ENCODE measurements at places on chromosomes 13 and 19. TPM values are rescaled to one million over a fixed set of nuclear protein-coding genes. Genes with fewer than 3 reads are reported as not detected.

Gene NLRP7
- not detected for total RNA-seq

Gene FREM2
- total RNA-seq, result 0.02 TPM

Gene SH2D3A
- 20.8 TPM for total RNA-seq

Gene HIPK4
- total RNA-seq, result not detected

Gene RNF17
- total RNA-seq, result not detected

Gene LHB
- total RNA-seq, result not detected

Gene ARHGAP33
- total RNA-seq, result 67.1 TPM

Gene GGN
- 0.11 TPM for total RNA-seq

Gene RAB3D
- total RNA-seq, result 7.4 TPM

Gene GFY
- not detected for total RNA-seq

Gene PRR19
- 0.64 TPM for total RNA-seq
